Activated naive CD4-positive, alpha-beta T cell treated with anti-CD3 and anti-CD28 coated beads, Interleukin-2, amount 50 U/mL, for 72 hours (primary cell): ENCODE measurements at places on chromosomes 4 and X.

- DNase-seq = no peak
These were observed 202.2 kb upstream of the GPRIN3 start for GRCh38 chr4:89509708-89510281.

- DNase-seq = no peak
These were observed 101.6 kb downstream of the PDE5A start for GRCh38 chr4:119526786-119527550.

- peak; percentile 56 for DNase-seq
These were observed 39.4 kb downstream of the PPM1K start for GRCh38 chr4:88244816-88245579.

GRCh38 chr4:72786401-72786990 is 217.5 kb upstream of the ADAMTS3 start:
- no peak for DNase-seq

GRCh38 chr4:83022724-83023450 is 12.1 kb upstream of the COPS4 start:
- DNase-seq = no peak

GRCh38 chr4:107825072-107825824 is 516 bp downstream of the SGMS2 start:
- peak; percentile 56 for DNase-seq

DNA sequence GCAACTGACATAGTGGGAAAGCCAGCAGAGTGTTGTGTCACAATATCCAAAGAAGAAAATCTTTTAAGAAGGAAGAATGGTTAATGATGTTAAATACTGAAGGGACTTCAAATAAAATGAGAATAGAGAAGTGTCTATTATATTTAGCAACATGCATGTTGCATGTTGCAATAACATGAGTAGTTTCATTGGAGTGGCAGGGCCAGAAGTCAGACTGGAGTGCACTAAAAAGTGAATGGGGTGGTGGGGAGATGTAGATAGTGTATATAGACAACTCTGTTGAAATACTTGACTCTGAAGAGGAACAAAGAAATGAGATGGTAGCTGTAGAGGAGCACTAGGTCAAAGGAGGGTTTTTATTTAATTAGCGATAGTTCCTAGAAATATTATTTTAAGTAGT is 9.5 kb upstream of the AMMECR1 start:
- DNase-seq = no peak

GRCh38 chr4:130486841-130487240 is 1390.9 kb downstream of the C4orf33 start:
- no peak for DNase-seq

- DNase-seq = no peak
These were observed 1126.9 kb downstream of the STPG2 start for GRCh38 chr4:97016186-97016907.

DNA sequence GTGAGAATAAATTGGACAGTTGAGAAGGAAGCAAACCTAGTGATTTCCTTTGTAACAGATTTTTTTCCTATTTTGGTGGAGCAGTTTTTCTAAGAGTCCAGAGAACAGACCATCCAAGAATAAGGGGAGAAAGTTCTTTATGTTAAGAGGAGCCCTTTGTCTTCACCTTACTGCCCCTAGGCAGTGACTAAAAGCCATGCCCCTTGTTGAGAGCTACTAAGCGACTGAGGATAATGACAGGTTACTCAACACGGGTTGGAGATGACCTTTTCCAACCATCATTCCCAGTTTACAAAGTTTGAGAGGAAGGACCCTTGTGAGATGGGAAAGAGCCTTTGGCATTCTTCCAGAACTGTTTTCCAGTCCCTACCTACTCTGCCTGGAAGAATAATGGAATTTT is 3.2 kb downstream of the CCDC160 start:
- no peak for DNase-seq

DNA sequence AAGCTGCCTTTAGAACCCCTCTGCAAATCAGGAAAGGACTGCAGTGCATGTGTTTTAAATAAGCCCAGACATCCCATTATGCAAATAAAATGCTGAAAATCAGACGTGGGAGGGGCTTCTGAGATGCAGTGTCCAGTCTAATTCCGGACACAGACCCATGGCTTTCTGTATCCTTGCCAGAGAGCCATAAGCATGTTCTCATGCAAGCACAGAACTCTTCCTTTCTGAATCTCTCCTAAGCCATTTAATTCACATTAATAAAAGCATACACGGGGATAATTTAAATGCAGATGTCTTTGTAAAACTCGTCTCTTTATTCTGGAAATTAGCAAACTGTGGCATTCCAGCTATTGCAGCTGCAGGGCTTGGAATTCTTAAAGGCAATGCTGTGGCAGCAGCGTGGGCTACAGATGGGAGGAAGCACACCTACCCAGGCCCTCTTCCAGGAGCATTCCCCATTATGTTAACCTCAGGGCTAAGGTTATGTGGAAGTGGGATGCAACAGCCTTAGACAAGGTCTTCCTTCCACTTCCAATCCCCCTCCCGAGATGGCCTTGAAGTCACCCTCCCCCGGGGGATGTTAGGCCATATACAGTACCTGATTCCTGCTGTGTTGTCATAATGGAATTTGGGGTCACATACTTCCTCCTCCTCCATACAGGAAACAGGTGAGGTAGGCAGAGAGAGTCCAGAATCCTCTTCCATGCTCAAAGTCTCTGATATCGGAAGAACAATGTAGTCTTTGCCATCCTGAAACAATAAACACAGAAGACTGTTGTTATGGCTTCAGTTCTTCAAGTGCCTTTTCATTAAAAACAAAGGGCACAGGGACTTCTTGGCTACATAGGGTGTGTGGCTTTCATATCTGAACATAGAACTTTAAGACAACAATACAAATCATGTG is 38.1 kb downstream of the KDR start:
- DNase-seq = no peak

DNA sequence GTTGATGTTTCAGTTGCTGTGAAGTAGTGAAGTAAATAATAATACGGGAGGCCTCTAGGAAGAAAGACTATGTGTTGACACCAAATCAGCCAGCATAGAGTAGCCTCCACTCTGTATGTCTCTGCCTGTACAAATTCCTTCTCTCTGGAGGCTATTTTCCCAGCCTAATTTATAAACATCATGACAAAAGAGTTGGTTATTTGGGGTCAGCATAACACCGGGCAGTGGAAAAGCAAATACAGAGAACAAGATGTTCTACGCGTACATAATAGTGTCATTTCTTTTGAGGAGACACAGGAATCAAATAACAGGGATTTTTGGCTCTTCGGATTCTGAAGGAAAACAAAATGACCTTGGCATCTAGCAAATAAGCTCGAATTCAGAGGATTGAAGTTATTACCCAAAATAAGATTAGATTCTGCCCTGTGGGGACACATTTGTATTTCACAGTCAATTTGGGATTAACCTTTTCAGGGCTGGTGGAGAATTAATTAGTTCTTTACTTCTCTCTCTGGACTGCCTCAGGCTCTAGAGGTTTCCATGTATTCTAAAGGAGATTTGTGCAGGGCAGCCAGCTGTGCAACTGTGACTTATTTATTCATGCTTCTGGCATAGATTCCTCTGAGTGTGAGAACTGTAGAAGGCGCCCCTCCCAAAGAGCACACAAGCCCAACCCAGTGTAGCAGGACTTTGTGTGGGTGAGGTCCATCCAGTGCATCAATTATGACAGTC is 14.1 kb upstream of the SYTL4 start:
- no peak for DNase-seq

GRCh38 chr4:30619679-30620078 is 100.5 kb upstream of the PCDH7 start:
- no peak for DNase-seq

GRCh38 chr4:6991249-6991648 is 51.9 kb upstream of the TADA2B start:
- no peak for DNase-seq

- no peak for DNase-seq
These were observed 120.3 kb downstream of the ARHGEF9 start for GRCh38 chrX:63664741-63665140.

DNA sequence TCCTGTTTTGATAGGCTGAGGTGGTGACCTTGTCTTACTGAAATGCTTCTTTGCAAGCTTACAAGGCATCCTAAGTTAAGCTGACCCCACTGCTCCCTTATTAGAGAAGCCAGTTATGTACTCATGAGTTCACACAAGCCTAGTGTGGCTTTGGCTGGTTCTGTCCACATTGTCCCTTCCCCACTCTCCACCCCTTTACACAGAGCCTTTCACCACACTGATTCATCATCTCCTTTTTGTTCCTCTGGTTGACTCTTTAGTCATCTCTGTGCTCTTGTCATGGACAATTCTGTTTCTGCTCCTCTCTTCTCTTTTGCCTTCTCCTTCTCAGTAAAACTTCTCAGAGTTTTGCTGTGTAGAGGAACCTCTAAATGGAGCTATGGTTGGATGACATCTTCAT is 4.9 kb downstream of the CHRNA9 start:
- DNase-seq = no peak

DNA sequence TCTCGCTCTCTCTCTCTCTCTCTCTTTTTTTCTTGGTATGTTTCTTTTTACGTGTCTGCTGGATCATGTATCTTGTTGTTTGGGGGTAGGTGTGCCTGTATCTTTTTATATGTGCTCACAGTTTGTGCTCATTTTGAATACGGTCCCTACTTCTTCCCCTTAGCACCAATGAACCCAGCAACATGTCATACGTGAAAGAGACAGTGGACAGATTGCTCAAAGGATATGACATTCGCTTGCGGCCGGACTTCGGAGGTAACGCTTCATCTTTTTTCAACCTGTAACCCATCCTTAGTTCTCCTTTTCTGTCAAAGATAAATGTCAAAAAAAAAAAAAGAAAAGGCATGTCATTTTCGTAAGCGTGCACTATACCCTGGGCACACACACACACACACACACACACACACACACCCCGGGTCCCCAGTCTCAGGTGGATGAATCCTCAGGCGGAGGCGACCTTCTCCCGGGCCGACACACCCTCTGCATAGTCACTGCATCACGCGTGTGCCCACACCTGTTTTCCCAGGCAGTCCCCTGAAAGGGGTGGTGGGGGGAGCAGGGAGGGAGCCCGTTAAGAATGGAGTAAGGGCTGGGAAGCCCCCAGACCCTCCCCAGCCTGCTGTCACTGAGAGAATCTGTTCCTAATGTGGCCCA is 511 bp downstream of the GABRB1 start:
- DNase-seq = no peak

GRCh38 chrX:19924285-19924684 is 36.9 kb upstream of the SH3KBP1 start:
- no peak for DNase-seq

- DNase-seq = no peak
These were observed 123.5 kb upstream of the JADE1 start for GRCh38 chr4:128686032-128686465.

DNA sequence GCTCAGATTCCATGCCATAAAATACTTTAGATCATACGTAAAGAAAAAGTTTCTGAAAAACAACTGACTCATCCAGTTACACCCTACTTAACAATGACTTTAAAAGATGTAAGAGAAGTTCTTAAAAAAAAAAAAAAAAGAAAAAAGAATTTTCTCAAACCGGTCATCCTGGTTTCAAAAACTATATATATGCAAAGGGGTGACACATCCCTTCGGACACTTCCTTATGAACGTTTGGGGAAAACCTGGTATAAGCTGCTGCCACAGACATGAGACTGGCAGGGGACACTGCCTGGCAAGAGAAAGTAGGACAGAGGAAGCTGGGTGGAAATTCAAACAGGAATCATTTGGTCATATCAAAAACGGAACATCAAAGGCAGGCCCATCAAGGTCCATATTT is 81.2 kb upstream of the PRSS48 start:
- DNase-seq = no peak

DNA sequence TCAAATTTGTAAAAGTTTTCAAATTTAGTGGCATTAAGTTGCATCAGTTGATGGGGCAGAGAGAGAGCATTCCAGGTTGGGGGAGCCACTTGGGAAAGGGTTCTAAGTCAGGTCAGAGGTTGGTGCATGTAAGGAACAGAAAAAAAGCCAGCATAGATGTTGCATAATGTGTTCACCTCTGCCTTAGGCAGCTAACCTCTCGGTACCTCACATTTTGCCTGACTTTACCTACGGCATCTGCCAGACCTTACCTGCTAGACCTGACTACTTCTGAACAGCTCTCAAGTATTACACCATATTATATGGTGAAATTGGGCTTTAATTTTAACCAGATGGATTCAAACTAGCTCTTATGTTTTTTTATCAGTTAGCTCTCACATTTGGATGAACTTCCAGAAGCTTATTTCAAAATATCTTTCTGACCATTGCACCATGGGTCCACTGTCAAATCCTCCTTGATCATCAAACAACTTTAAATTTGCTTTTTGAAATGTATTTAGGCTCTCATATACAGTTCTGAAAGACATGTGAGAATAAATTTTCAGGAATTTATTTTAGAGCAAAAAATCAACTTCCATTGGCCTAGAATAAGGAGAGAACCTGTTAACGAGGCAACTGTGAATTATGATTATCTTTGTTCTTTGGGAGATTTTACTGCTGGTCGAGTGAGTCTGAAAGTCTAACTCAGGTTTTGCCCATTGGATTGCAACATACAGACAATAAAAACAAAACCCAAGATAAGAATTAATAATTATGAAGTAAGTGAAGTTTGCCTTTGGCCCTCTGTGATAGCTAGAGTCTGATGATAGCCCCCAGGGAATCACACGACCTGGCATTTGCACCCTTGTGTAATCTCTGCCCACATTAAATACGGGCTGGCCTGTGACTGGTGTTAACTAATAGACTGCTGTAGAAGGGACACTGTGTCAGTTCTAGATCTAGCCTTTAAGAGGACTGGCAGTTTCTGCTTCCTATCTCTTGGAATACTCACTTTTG is 7.6 kb upstream of the CXorf66 start:
- no peak for DNase-seq

DNA sequence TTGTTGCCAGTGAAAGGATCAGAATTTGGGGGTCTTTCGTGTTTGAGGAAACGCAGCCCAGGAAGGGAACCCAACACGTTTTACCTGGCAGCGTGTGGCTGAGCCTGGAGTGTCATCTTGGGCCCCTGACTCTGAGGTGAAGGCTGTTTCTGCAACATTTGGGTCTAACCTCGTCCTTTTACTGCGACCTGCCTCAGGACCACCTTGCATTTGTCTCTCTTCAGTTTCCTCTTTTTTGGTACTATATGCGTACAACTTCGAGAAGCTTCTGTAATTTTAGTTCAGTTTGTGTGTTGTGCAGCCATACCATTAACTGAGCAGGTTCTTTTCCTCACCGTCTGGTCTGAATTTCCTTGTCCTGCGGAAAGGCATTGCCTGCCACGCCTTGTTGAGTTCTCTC is 61.5 kb downstream of the TMEM131L start:
- DNase-seq = no peak

- DNase-seq = no peak
These were observed 31.0 kb downstream of the KDM6A start for GRCh38 chrX:44903830-44904530.

DNA sequence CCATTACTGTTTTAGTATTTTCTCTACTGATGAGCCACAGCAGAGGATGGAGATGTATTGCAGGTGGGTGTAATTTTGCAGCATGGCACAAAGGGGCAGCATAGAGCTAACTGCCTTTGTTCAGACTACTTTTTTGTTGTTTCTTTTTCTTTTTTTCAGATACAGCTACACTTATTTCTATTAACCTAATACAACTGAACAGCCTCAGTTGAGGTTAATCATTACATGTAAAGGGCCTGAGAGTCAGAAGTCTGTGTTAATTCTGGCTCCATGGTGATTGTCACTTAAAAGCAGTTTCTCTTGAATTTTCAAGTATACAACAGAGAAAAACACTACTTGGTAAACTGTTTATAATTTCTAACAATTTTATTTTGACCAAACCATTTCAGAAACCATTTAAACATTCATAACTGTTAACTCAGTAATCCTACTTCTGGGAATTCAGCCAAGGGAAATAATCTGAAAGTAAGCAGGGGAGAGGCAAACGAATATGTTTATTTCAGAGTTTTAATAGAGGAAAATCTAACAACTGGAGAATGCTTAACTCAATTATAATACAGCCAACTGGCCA is 13.9 kb upstream of the PPEF2 start:
- peak; percentile 20 for DNase-seq
